ENCODE measurements at places on chromosomes 1 and 21.

GRCh38 chr1:157025385-157025784, 20.2 kb downstream of the ARHGEF11 start:
- DNase-seq, result no peak

- DNase-seq, result no peak
These were observed 159.0 kb upstream of the PTGFR start for GRCh38 chr1:78331799-78332198.

DNA sequence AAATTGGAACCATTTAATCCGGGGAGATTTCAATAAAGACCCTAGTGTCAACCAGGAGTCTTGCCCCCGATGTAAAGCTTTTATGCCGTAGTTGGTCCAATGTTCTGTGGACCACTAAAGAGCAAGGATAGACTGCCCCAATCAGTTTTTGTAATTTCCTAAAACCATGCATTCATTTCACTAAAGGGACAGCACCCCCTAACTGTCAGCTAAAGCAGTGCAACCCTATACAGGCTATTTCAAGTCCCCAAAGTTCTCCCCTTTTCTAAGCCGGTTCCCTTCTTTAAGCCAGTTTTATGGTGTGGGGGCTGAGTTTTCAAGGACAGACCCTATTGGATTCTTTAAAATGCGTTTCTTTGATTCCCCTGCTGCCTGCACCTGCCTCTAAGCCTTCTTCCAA, 12.7 kb upstream of the PDPN start:
- DNase-seq, result peak; percentile 22

- no peak for DNase-seq
These were observed 11.5 kb downstream of the MCOLN2 start for GRCh38 chr1:84985365-84985764.

- no peak for DNase-seq
These were observed 505.2 kb downstream of the PLPP3 start for GRCh38 chr1:56074007-56074651.

DNA sequence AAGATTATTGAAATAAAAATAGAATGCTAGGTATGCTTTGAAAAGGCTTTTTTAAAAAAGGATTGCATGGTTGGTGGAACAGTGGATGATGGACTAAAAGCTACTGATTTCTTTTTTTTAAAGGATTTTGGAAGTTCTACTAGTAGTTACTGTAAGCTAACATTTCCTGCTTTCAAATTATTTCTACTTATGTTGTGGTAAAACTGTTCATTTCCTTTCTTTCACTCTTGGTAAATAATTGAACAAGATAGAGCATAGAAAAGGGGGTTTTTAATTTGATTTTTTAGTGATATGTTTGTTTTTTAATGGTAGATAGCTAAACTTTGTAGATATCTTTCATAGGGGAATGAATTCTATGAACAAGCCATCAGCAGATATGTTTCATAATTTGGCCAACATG, 104.4 kb downstream of the OLFML2B start:
- no peak for DNase-seq

- peak; percentile 39 for DNase-seq
These were observed 385.3 kb downstream of the SETD4 start for GRCh38 chr21:35674895-35675470.

DNA sequence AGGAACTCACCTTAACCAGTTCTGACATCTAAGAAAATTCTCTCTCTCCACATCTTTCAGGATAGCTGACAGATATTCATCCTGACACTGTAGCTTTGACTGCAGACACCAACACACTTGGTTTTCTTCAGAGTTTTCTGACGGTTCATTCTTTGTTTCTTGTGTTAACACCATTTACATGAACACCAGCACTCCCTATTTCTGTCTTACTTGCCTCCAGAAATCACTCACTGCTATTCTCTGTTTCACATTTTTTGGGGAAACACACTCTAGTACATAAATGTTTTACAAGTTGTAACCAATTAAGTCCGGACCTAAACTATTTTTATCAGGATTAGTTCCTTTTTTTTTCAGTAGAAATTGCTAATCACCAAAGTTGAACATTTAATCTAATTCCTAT, 15.4 kb downstream of the FLVCR1 start:
- DNase-seq, result no peak
